Stimulated activated CD4-positive, alpha-beta T cell treated with anti-CD3 and anti-CD28 coated beads, Interleukin-1b, Interleukin-23, amount 100 ng/mL, for 4 hours (primary cell): ENCODE measurements at places on chromosomes 5 and 9.

- no peak for DNase-seq
Measured at GRCh38 chr9:137306066-137306849, 4.2 kb upstream of the NRARP start.

DNA sequence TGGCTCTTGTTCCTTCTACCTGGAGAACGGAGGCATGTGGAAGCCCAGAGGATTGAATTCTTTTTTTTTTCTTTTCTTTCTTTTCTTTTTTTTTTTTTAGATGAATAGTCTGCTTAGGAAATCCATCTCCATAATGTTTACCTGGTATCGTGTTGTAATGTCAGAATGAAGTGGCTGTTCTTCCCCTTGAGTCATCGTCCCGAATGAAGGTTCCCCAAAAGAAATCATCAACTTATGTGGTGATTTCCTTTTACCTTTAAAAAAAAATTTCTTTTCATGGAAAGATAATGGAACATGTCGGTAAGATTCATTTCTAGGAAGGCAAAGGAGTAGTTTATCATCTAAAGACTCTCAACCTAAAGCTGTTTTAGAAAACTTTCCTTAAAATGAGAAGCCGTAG, 59.7 kb downstream of the DOCK8 start:
- no peak for DNase-seq

DNA sequence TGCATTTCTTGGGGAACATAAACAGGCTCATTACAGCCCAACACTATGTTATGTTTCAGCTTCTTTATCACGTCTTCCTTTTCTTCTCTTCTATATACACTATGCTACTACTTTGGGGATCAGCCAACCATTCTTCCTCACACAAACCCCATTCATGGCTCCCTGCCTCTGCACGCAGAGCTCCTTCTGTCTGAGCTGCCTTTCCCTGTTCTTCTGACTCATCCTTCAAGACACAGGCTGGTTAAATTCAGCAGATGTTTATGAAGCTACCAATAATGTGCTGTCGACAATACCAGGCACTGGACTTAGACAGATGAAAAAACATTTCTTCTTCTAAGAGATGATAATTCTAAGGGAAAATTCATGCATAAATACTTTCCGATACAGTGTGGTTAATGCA, 102.5 kb upstream of the TXNDC8 start:
- DNase-seq = no peak

DNA sequence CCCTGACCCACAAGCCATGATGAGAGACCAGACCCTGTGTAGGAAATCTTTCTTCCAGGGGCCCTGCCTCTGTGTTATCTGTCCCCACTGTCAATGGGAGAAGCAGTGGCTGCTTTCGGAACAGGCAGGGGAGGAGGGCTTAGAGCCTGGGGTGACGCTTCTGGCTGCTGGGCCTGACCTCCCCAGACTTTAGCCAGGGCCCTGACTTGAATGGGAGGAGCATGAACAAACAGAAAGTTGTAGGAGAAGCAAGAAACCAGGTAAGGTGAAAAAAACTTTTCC, 12.2 kb upstream of the GPX3 start:
- no peak for DNase-seq

GRCh38 chr9:137168904-137169856, 671 bp downstream of the LRRC26 start:
- DNase-seq = no peak

DNA sequence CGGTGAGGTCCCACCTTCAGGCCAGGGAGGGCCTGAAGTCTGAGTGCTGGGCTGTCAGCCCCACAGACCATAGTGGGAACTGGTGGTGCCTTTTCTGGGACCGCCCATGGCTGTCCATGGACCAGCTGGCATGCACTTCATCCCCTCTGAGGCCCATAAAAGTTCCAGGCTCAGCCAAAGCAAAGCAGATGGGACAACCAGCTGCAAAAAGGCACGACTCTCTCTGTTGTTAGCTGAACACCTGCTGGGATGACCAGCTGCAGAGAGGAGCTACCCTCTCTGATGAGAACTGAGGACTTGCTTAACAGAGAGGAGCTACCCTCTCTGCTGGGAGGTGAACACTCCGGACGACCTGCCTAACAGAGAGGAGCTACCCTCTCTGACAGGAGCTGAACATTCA, 844.3 kb upstream of the DMAC1 start:
- no peak for DNase-seq

DNA sequence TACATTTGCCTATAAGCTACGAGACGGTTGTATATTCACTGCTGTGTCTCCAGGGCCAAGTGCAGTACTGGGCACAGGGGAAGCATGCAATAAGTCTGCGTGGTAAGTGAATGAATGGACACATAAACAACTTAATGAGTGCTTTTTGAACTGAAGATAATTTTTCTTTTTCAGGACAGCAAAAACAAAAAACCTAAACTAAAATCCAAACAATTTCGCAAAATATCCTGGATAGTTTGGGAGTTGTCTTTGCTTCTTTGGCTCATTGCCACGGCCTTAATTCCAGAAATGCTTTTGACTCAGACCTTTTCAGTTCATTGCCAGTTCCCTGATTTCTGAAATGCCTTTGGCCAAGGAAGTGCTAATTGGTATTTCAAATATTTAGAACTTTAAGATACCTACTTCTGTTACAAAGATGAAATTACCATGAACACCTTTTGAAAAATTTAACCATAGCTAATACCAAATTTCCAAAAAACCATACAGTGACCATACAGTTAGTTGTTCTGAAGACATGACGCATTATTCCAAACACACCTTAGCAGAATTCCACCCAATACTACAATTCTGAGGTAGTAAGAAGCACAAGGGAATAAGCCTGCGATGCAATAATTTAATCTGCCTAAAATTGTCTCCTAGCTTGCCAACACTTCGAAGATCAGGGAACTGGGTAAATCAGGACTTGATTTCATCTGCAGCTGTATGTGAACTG, 42.8 kb downstream of the TEK start:
- no peak for DNase-seq

GRCh38 chr5:118553662-118554061, 434.7 kb downstream of the DTWD2 start:
- DNase-seq = no peak

DNA sequence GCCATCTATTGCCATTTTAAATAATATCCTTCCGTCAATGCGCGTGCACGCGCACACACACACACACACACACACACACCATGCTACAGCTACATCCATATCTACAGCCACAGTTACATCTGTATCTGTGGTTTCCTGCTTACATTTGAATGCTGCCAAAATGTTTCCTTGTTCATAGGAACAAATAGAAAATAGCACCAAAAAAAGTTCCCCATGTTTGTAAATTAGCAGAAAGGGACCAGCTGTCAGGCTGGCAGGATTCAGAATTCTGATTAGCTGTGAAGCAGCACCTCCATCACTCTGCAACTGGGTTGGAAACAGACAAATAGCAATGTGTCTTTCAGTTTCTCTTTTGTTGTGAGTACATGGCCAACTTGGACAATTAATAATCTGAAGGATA, 601.5 kb downstream of the IRX1 start:
- no peak for DNase-seq

GRCh38 chr5:26691486-26691885, 346.9 kb downstream of the CDH9 start:
- no peak for DNase-seq

DNA sequence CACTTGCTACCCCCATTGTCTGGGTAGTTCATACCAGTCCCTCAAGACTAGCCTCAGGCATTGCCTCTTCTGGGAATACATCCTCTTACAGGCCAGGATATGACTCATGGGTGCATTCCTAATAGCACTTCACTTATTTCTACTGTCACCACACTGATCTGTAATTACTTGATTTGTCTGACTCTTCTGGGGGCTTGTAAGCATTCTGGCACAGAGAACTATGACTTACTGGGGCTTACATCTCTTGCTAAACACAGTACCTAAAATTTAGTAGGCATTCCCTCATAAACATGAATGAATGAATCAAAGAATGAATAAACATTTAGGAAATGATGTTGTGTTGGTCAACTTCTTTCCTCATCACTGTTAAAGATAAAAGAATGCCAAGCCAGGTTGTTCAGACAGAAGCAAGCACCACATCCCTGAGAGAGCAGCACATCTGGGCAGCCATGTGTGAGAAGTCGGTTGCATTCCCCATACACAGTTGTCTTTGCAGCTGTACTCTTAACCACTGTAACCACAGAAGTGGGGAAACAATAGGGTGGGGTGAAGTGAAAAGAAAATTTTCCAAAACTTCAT, 27.6 kb downstream of the IL7R start:
- DNase-seq = no peak

GRCh38 chr5:175557778-175558177, 79.4 kb downstream of the SFXN1 start:
- no peak for DNase-seq

- DNase-seq = no peak
Measured at GRCh38 chr9:20480249-20480648, 142.1 kb downstream of the MLLT3 start.

DNA sequence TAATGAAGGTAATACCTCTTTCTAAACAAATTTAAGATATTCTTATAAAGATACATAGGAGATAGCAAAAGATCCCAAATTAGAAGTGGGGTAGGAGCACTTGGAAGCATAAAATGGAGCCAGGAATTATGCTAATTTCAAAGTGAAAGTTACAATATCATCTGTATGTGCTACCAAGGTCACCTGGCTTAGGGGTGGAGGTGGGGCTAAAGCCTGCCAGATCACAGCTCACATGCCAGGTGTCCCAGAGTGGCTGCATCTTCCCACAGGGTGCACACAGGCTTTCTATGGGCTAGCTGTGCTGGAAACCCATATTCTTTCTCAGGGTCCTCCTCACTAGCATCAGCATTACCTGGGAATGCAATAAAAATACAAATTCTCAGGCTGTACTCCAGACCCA, 118.2 kb upstream of the TXNDC8 start:
- DNase-seq = no peak

- DNase-seq = no peak
Measured at GRCh38 chr5:89343666-89344065, 460.7 kb upstream of the MEF2C start.

DNA sequence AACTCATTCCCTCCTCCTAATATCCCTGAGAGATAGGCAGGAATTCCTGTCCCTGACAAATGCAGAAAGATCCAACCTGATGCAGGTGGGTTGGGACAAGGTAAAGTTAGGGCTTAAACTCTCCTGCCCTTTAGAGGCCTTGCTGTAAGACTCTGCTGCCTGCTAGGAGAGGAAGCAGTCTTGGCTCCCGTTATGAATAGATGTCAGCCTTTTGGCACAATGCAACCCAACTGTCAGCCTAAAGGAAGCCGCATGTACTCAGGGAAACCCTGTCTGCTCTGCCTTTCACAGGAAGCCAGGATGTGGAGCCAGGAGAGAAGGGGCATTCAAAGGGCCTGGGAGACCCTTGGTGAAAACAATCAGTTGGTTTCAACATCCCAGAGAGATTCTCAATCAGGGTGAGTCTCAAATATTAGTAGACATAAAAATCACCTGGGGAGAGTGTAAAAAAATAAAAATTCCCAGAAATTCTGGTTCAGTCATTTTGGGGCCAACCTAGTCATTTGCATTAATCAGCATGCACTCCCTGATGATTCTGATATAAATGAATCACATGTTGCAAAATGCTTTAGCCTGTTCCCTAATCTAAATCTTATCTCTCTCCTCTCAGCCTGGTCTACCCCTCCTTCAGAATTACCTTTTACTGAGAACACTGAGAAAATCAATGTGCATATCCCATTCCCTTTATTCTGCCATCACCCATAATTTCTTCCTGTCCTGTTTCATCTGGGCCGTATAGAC, 136.2 kb upstream of the TRIM32 start:
- DNase-seq = no peak

DNA sequence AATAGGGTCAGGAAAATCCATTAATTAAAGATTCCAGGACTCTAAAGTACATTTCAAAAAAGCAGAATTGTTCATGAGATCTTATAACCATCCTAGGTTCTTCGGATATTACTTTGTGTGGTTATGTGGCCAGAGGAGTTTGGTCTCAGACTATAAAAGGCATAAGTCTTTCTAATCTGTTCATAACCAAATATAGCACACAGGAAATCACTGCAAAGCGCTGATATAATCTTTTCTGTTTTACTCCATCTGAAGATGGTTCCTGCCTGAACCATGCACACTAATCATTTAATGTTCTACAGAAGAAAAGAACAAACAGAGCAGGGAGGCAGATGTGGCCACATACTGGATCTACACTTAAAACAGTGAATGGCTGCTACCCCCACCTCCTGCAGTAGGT, 182.8 kb downstream of the SEMA5A start:
- DNase-seq = no peak

DNA sequence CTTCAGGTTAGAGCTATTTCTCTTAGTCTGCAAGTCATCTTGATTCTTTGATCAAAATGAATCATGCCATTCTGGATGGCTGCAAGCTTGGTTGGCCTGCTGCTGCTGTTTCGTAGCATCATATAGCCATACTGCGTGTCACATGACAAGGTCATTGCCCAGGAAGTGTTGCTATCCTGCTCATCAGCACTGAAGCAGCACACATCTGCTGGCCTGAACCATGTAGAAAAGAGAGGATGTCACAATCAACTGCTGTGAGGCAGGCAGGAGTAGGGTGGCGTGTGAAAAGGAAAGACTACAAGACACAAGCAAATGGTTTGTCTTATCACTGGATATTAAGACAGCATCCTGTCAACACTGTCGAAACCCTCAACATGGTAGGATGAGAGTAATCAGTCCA, 376.7 kb upstream of the RORB start:
- no peak for DNase-seq

- no peak for DNase-seq
Measured at GRCh38 chr9:16343249-16344237, 526.9 kb downstream of the BNC2 start.

- no peak for DNase-seq
Measured at GRCh38 chr9:38249587-38250210, 142.8 kb upstream of the ALDH1B1 start.

DNA sequence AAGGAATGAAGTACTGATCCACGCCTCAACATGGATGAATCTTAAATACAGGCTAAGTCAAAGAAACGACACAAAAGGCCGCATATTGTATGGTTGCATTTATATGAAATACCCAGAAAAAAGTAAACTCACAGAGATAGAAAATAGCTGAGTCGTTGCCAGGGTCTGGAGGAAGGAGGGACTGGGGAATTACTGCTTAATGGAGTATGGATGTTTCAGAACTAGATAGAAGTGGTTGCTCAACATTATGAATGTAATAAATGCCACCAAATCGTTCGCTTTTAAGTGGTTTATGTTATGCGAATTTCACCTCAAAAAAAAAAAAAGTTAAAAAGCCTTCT, 784 bp upstream of the MSANTD3 start:
- DNase-seq = no peak
